NCI-H2107 (cell line): ENCODE measurements at places on chromosomes 5 and 9.

DNA sequence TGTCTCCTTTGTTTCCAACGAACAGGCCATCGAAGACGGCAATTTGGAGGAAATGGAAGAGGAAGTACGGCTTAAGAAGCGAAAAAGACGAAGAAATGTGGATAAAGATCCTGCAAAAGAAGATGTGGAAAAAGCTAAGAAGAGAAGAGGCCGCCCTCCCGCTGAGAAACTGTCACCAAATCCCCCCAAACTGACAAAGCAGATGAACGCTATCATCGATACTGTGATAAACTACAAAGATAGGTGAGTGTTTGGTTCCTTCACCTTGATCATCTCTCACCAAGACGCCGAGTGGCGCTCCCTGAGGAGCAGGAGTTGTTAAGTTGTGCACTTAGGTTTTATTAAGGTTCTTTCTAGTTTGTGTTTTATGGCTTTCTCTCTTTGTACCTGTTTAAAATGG is 146.5 kb downstream of the SMARCA2 start:
- DNase-seq: no peak

DNA sequence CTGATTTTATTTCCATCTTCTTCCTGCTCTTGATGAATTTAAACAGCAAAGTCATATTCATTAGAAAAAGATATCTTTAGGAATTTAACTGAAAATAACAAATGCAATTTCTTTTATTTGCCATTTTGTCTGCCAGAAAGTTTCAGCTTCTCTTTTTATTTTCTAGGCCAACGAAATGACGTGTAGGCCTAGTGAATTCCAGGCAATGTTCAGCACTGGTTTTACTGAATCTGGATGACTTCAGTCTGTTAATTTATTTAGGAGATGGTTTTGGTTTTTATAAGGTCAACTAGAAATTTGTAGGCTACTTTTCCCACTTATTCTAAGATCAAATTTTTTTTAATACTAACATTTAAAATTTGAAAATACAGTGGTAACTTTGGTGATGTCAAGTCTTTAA is 129.1 kb upstream of the VCAN start:
- no peak for DNase-seq

DNA sequence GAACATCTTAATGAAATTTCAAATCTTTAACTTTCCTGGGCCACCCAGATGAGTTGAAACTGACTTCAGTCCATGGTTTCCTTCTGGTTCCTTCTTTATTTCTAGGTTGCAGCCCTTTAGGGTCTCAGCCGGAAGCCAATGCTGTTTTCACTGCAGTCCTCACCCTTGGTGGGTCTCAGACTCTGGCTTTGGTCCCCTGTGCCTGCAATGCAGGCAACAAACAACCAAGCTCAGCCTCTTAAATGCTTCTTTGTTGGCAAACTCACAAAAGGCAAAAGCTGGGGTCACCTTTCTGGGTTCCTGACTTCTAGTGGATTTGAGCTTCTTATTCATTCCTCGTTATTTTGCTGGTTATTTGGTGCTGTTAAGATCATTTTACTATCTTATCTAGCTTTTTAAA is 19.3 kb upstream of the APC start:
- no peak for DNase-seq

- no peak for DNase-seq
These were observed 118.6 kb downstream of the SPEF2 start for GRCh38 chr5:35736280-35736679.
